ENCODE measurements at places on chromosomes 6 and 20.

DNA sequence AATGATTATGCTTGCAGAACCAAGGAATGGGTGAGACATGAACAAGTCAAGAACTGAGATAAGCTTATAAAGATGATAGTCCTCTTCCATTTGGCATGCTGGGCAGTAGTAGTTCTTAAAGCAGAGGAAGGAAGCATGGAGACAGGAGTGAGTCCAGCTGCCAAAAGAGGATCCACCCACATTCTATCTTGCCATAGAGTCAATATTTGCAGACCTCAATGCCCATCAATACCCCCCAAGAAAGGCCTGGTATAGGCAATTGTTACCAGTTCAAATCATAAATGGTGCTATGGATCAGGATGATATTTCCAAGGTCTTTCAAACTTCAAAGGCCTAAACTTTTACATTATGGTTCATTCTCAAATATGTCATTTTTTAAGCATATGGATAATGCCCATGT lies 4.8 kb downstream of the ARHGAP18 start:
- no peak for DNase-seq

DNA sequence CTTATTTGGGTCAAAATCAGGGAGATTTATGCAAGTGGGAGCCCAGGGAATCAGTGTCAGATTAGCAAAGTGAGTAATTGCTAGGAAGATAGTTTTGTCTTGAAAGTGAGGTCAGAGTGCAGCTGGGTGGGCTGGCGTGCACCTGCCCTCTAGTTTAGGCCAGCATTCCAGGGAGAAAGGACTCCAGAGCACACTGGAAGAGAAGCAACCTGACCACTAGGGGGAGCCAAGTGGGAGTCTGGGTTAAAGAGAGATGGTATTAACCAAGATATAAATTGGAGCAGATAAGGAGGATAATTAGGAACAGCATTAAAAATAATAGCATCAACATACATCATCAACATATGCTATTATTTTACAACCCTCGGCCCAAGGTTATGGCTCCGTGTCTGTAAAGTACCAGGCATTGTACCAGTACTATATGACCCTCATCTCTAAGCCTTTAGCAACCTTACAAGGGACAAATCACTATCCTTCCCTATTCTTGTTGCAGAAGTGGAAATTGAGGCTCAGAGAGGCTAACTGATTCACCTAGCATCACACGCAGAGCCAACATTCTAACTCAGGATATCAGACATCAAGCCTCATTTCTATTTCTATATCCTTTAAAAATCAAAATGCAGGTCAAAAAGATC lies 57.8 kb downstream of the SLC2A10 start:
- DNase-seq = no peak

- no peak for DNase-seq
Measured at GRCh38 chr6:86706449-86706848, 230.9 kb upstream of the HTR1E start.

- no peak for DNase-seq
Measured at GRCh38 chr20:58997141-58997770, 9.8 kb downstream of the CTSZ start.

DNA sequence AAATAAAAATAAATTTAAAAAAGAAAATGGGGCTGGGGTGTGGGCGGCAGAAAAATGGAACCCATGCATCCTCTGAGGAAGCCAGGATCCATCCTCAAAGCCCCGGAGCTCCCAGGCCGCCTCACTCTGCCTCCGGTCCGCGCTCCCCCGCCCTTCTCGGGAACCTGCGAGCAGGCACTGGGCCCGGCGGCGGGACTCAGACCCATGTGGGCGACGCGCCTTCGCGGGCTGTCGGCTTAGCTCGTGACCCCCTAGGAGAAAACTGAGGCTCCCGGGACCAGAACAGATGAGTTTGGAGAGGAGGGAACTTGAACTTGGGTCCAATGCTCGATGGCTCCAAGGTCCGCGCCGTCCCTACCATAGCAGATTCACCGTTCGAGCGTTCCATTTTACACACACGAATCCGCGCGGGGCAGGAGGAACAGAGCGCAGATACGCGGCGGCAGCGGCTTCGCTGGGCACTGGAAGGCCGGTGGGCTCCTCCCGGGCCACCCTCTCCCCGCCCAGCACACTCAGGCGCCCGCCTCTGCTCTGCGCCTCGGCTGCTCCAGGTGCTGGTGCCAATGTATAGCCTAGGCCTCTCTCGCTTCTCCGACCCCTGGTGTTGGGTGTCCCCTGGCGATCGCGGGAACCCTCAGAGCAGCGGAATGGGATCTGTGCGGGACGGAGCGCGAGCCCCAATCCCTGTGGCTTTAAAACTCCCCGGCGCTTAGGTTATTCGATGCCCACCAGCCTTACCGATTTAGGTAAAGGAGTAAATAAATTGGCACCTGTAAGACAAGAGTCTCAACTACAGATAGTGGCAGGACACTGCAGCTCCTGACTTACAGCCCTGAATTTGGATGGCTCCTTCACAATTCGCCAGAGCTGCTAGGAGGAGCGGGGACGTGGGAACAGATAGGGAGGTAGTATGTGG lies 39.2 kb downstream of the DPPA5 start:
- no peak for DNase-seq

DNA sequence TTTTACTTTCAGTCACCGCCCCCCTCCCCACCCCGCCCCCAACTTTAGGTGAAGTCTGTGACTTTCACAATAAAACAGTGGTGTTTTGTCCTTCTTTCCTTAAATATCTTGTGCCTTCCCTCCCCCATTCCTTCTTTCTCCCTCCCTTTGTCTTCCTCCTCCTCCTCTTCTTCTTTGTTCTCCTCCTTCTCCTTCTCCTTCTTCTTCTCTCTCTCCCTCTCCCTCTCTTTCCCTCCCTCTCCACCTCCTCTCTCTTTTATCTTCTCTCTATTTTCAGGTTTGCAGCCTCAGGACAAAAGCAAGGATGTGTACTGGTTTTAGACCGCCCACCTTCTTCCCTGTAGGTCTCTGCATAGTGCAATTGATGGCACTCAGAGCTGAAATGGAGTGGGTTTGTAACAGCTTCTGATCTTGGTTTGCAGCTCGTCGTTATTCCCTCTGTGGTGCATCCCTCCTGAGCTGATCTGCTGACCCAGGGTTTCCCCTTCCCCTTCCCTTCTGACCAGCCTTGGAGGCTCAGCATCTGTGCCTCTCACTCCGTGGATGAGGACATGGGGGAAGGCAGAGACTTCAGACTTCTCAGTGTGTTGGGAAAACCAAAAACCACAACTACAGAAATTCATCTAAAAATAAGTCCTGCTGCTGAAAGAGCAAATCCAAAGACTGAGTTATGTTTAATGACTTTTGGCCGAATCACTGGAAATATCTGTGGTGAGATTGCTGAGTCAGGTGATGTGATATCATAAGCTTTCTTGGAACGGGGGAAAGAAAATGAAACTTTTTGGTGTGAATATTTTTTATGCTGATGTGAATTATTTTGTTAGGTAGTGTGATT lies 6.9 kb downstream of the VGLL2 start:
- DNase-seq = no peak

- DNase-seq = no peak
Measured at GRCh38 chr20:40286975-40287531, 402.0 kb downstream of the MAFB start.

Measured in renal cortex interstitium (tissue), 15 donors.